ENCODE measurements at places on chromosomes 6 and 20. TPM values are rescaled to one million over a fixed set of nuclear protein-coding genes. Genes with fewer than 3 reads are reported as not detected.

TMX4 gene
- 30.3 TPM for total RNA-seq

C20orf96 gene
- 3.7 TPM for total RNA-seq

SASH1 gene
- total RNA-seq = 93.0 TPM

SLC17A1 gene
- not detected for total RNA-seq

BNIP5 gene
- total RNA-seq = not detected

F13A1 gene
- total RNA-seq = not detected

BPIFB4 gene
- total RNA-seq = not detected

PGC gene
- not detected for total RNA-seq

GUCA1A gene
- not detected for total RNA-seq

GABRR1 gene
- not detected for total RNA-seq

TRIM10 gene
- total RNA-seq = 0.13 TPM

MOXD1 gene
- 29.5 TPM for total RNA-seq

SUMO4 gene
- 1.3 TPM for total RNA-seq

CALHM5 gene
- 11.8 TPM for total RNA-seq

LAMP5 gene
- total RNA-seq = 2.4 TPM

ZBP1 gene
- total RNA-seq = not detected

ADTRP gene
- 0.66 TPM for total RNA-seq

FRS3 gene
- 1.1 TPM for total RNA-seq

BMP6 gene
- total RNA-seq = 5.4 TPM

HINT3 gene
- 29.3 TPM for total RNA-seq

TNF gene
- not detected for total RNA-seq

HLA-DQA1 gene
- total RNA-seq = 0.40 TPM

GTF3C6 gene
- 77.3 TPM for total RNA-seq

FAM184A gene
- 1.2 TPM for total RNA-seq

LIN28B gene
- not detected for total RNA-seq

ATXN1 gene
- 16.5 TPM for total RNA-seq

TNNC2 gene
- total RNA-seq = 1.4 TPM

LAMA4 gene
- total RNA-seq = 568 TPM

PNPLA1 gene
- not detected for total RNA-seq

ANGPT4 gene
- total RNA-seq = not detected

SPATA25 gene
- total RNA-seq = 1.4 TPM

MUCL3 gene
- not detected for total RNA-seq

ZFP57 gene
- 0.13 TPM for total RNA-seq

KIF6 gene
- 0.19 TPM for total RNA-seq

PROKR2 gene
- not detected for total RNA-seq

All from aortic smooth muscle cell (primary cell).